ENCODE measurements at places on chromosomes 2 and 18.

DNA sequence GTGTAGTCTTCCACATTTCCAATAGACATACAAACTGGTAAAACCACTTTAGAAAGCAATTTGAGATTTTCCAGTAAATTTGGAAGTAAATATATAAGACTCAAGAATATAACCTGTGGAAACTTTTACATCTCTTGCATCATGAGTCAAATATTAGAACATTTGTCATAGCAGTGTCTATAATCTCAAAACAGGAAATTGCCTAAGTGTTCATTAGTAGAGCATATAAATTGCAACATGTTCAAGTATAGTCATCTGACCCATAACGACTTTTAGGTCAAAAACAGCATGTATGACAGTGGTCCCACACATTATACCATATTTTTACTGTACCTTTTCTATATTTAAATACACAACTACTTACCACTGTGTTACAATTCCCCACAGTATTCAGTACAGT lies 555.9 kb upstream of the VRK2 start:
- no peak for DNase-seq

DNA sequence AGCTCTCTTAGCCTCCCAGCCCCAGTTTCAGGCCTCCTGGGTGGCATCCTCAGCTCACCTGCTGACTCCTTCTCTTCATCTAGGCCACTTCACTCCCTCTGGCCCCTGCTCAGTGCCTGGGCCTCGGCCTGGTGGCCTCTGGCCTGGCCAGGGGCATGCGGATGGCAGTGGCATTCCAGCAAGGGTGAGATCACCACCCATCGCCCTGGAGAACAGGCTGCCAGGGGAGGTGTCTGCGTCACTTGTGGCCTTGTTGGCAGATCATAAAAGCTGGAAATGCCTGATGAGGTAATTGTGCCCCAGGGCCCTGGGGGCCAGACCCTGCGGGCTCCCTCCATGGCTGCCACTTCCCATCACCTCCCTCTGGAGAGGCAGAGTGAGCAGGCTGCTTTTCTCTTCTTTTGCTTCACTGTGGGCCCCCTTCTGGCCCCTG lies 72.5 kb upstream of the SMAD2 start:
- DNase-seq = no peak

GRCh38 chr2:214014551-214015220 lies 396.2 kb upstream of the VWC2L start:
- no peak for DNase-seq

DNA sequence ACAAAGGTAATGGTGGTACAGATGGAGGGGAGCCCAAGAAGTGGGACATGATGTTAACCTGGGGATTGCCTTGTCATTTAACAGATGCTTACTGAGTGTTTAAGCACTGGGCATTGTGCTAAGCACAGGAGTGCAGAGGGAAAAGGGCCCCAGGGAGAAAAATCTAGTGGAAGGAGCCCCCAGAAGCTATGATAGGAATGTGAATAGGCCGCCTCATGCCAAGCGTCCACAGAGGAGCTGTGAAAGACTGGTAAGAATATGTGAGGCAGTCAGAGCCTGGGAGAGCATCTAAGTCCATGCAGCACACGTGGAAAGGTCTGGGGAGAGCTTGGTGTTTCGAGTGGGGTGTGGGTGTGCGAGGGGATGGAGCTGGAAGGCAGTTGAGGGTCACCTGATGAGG lies 5.5 kb downstream of the ZNF532 start:
- DNase-seq = no peak

DNA sequence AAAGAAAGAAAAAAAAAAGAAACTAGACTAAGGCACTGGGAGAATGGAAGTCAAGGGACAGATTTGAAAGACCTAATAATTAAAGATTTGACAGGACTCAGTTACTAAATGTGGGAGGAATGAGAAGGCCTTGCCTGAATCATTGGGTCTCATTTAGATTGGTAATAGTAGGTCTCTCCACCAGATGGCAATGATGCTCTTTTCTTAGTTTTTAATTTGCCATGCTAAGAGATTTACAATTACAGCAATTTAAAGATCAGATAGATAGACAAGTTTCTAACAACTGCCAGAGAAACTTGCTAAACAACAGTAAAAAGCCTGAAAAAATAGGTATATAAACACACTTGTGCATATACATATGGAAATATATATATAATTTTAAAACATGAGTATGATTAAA lies 153.0 kb downstream of the TMEM247 start:
- DNase-seq = no peak

GRCh38 chr2:150571121-150571520 lies 83.7 kb upstream of the RND3 start:
- DNase-seq = no peak

GRCh38 chr2:37267685-37268084 lies 36.2 kb downstream of the NDUFAF7 start:
- no peak for DNase-seq

- DNase-seq = no peak
These were observed 18.8 kb downstream of the TGOLN2 start for GRCh38 chr2:85308896-85309555.

DNA sequence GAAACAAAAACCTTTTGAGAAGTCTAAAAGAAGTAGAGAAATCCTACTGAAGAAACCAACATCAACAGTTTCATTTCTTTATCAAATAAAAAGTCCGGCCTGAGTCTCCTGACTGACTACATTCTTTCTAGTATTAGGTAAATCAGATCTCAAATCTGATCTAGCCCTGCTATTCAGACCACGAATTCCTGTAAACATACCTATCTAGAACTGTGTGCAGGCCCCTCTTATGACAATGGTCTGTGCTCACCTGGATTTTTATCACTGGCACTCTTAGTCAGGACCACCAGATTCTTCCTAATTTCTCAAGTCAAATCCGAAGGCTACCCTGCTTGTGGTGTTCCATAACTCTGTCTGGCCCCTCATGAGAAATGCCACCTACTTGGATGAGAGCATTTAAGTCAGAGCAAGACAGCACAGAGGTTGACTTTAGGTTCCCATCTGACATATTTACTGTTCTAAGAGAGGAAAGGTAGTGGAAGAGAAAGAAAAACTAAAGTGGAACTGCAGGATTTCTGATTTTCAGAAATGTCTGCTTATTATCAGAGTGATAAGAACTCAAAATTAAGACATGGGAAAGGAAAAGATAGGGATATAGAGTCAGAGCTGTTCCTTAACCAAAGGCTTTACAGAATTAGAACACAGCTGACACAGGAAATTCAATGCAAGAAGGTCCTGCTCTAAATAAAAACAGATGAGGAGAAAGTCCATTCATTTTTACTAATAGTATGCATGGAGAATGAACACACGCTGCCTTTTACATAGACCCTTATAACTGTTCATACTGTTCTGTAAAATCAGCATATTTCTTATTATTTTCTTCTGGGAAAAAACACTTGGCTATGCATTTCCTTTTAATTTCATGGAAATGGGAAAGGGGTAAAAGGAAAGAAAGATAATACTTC lies 56.5 kb downstream of the SLC8A1 start:
- DNase-seq = no peak

Data from activated T-cell treated with anti-CD3 and anti-CD28 coated beads for 48 hours (primary cell).